ENCODE measurements at places on chromosomes 5 and 9.

GRCh38 chr5:57598756-57599155 is 116.1 kb upstream of the ACTBL2 start:
- peak; percentile 7 for DNase-seq

GRCh38 chr5:56170557-56170956 is 62.6 kb downstream of the ANKRD55 start:
- DNase-seq = no peak

DNA sequence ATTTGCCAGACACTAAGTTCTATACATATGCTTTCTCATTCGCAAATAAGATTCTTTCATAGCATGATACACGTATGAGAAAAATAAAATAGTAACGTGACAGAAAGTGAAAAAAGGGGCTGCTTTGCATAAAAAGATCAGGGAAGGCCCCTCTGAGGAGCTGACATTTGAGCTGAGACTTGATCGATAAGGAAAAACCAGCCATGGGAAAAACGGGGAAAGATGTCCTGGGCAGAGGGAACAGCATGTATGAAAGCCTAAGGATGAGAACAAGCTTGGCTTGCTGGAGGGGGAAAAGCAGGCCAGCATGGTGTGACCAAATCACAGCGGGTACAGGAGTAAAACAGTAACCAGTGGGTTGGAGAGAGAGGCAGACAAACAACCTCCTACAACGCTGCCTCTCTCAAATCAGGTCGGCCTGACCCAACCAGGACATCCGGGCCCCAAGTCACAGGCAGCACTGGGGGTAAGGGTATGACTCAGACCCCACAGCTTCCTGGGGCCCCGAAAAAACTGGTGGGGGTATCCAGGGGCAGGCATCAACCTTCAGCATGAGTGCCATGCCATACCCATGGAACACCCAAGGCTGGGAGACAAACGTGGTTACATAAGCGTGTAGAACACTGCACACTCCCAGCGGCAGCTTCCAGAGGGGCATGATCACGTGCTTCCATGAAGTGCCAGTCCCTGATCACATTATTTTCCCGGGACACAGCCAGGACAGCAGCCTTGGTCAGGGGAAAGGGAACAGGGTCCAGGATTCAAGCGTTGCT is 2.2 kb downstream of the TNIP1 start:
- peak; percentile 69 for DNase-seq

DNA sequence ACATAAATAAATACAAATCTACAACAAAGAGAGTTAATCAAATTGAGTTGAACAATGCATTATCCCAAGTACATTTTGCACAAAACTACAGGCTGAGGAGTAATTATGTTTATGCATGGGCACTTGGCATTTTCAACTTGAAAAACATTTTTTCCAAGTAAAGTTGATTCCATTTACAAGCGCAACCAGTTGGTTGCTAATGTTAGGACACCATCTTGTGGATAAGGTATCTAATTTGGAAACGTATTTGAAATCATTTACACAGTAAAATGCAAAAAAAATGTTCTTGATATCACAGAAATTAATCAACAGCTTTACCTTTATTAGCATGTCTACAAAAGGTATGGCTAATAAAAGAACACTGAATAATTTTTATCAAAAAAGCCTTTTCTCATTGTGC is 18.8 kb downstream of the FTMT start:
- DNase-seq = no peak

DNA sequence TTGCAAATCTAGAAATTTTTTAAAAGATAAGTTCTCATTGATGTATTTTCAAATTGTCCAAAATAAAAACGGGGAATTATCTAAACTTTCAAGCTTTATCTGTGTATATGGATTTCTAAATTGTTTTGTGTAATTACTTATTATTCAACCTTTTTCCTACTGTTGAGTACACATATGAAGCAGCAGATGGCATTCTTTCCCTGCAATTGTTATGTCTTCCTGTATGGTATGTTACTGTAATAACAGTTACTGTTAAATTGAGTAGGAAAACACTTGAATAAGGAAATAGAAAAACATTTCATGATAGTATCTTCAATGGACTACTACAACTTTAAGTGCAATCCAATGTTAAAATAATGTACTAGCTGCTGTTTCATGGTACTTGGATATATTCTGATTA is 124.8 kb downstream of the RANBP17 start:
- DNase-seq = no peak

GRCh38 chr5:170880084-170880483 is 18.3 kb downstream of the RANBP17 start:
- DNase-seq = no peak

- DNase-seq = no peak
These were observed 512.1 kb upstream of the MEF2C start for GRCh38 chr5:89395111-89395510.

GRCh38 chr5:125050926-125051325 is 304.5 kb upstream of the ZNF608 start:
- no peak for DNase-seq

DNA sequence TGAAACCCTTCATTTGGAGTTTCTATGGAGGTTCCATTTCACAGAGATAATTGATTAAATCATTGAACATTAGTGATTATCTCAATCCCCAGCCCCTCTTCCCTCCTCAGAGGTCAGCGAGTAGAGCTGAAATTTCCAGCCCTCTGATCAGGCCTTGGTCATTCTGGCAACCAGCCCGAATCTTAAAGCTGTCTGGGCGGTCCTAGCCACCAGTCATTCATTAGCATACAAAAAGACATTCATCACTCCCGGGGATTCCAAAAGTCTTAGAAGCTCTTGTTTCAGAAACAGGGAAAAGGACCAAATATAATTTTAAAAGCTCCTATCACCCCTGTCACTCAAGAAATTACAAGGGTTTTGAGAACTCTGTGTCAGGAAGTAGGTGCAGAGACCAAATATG is 41.3 kb downstream of the ZNF474 start:
- no peak for DNase-seq

- no peak for DNase-seq
These were observed 56.1 kb downstream of the MTREX start for GRCh38 chr5:55363856-55364255.

DNA sequence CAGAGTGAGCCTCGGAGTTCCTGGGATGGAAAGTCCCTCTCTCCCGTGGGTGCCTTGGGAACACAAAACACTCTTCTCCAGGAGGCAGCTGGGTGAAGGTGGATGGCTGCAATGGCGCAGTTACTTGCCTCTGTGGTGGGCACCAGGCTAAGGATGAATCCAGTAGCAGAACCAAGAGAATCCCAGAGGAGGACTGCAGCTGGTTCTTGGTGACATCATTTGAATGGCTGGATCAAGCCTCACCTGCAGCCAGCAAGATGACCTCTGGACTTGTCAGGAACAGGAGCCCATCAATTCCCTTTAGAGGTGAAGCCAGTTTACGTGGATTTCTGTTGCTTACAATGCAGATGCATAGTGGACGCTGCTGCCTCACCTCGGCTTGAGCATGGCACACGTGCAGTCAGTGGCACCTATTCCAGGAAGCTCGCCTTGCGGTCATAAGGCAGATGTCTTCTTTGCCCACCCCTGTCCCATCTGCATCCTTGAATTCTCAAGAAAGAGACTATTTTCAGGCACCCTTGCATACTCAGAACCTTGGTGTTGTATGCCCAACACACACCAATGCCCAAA is 34.1 kb upstream of the ADAMTS2 start:
- DNase-seq = no peak

DNA sequence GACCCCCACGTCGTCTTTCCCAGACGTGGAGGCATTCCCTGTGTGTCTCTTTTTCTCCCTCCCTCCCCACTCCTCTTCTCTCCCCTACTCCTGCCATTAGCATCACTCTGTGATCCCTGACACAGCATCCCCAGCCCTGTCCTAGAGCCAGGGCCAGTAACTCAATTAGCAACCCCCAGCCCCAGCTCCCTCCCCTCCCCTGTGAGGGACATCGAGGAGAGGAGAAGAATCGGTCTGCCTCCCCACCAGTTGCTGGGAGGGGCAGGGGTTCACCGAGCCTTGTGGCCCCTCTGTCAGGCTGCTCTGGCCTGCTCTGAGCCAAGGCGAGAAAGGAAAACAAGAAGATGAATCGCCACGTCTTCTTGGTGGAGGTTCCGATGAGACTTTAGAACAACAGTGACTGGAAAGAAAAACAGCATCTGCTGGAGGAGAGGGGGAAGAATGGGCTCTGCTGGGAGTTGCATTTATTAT is 123.1 kb downstream of the PAPPA start:
- no peak for DNase-seq

DNA sequence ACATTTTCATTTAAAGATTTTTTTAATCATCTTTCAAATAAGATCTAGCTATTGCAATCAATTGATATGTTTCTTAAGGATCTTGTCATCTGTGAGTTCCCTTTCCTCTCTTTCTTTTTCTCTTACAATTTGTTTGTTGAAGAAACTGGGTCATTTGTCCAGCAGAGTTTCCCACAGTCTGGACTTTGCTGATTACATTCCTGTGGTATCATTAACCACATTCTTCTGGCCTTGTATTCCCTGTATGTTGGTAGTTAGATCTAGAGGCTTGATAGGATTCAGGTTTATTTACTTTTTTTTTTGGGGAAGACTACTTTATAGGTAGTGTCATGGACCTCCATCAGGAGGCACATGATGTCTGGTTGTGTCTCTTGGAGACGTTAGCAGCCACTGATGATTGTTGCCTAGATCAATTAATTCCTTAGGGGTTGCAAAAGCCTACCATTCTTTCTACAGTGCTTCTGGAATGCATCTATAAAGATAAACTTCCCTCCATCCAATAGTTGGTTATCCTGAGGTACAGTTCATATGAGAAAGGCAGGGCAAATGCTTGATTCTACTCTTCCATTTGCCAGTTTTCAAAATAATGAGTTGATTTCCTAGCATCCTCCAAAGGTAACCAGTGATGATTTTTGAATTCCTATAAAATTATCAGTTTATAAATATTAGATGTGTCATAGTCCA is 14.3 kb downstream of the PDE8B start:
- DNase-seq = no peak

- DNase-seq = no peak
These were observed 11.5 kb downstream of the EGFL7 start for GRCh38 chr9:136673975-136674785.

DNA sequence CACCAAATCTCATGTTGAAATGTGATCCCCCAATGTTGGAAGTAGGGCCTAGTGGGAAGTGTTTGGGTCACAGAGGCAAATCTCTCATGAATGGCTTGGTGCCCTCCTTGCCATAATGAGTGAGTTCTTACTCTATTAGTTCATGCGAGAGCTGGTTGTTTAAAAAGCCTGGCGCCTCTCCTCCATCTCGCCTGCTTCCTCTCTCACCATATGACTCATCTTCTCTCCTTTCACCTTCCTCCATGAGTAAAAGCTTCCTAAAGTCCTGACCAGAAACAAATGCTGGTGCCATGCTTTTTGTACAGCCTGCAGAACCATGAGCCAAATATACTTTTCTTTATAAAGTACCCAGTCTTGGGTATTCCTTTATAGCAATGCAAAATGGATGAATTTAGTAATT is 20.9 kb upstream of the ARHGAP26 start:
- DNase-seq = no peak

- no peak for DNase-seq
These were observed 63.4 kb downstream of the ANKRD33B start for GRCh38 chr5:10627160-10627701.

DNA sequence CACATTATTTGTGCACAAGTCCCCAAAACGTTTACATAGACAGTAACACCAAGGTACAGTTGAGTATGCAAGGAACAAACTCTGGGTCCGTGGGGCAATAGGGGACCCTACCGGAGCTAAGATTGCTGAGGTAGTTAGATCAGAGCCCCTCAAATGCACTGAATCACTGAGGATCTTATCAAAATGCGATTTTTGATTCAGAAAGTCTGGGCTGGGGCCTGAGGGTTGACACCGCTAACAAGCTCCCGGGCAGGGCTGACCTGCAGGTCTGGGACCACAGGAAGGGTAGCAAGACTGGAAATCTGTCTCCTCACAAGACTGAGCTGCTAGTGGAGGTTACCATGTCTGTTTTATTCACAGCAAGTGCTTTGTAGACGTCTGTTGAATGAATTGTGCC is 1.8 kb upstream of the IL3 start:
- no peak for DNase-seq

DNA sequence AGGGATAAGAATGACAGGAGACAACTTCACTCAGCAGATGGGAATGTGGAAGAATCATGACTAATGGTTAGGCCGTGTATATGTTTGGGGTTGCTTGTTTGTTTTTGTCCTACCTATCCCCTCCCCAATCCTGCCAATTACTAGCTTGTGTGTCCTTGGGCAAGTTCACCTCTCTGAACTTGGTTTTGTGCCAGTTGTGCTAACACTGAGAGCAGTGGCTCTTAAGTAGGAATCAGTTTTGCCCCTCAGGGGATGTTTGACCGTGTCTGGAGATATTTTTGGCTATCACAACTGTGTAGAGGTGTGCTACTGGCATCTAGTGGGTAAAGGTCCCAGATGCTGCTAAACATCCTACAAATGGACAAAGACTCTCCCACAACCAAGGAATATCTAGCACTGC is 287.0 kb downstream of the DMRT2 start:
- DNase-seq = no peak

DNA sequence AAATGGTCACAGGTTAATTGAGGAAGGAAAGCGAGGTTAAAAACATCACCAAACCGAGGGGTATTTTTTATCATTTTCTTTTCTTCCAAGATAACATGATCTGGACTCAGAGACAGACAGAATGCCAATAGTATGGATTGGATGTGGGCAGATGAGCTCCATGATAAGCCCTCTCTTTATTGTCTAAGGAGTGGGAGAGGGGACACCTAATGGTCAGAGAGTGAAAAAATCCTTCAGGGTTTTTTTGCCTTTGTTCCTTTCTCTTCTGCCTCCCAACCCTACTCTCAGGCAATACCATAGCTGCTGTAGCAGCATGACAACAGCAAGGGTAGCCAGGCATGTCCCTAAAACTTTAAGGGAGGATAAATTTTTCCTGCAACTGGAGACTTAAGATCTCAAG is 94.7 kb downstream of the DIRAS2 start:
- DNase-seq = no peak

GRCh38 chr5:167155387-167156005 is 1135.9 kb upstream of the WWC1 start:
- no peak for DNase-seq

- peak; percentile 68 for DNase-seq
These were observed 183.9 kb downstream of the AUH start for GRCh38 chr9:91177661-91178280.

DNA sequence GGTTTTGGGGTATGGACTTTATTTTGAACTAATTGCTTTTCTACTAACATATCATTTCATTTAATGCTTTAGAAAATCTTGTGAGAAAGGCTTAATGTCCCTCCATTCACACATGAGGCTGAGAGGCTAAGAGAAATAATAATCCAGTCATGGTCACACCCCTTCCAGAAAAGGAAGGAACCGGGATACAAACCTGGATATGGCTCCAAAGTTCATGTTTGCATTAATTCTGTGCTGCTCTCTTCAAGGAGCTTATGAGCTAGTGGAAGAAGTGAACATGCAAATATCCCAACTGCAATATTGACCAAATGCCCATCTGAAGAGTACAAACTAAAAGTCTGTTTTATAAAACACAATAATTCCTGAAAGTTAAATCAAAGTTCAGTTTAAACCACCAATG is 732.1 kb upstream of the RIOK2 start:
- no peak for DNase-seq

All from activated T-cell treated with anti-CD3 and anti-CD28 coated beads for 48 hours (primary cell).